NCI-H2081 (cell line): ENCODE measurements at places on chromosomes 6 and 20.

GRCh38 chr6:33429750-33430052 lies 9.8 kb downstream of the SYNGAP1 start:
- no peak for DNase-seq

- DNase-seq, result no peak
Observed at GRCh38 chr20:29874476-29875202, 1382.8 kb upstream of the DEFB115 start.

DNA sequence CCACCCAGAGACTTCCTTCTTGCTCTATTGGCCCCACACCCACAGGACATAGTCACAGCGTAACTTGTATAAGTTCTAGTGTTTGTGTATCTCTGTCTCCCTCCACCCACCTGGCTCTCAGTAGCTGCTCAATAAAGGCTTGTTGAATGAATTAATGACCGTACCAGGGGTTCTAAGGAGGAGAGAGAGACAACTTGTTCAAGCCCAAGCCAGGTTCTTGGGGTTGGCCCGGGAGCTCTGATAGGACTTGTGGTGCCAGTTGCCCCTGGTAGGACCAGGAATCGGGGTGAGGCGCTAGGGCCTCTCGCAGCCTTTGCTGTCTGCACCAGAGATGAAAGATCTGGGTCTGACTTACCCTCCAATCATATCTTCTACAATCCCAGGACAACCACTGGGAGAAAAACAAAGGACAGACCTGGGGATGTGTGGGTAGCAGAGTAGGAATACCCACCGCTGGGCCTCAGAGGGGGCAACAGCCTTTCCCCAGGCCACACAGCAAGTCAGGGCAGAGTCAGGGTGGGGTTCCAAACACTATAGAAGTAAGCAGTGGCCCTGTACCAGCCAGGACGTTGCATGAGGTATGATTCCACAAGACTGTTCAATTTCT lies 5.3 kb upstream of the TGM2 start:
- DNase-seq, result no peak

GRCh38 chr6:159978291-159979135 lies 9.6 kb downstream of the IGF2R start:
- no peak for DNase-seq

DNA sequence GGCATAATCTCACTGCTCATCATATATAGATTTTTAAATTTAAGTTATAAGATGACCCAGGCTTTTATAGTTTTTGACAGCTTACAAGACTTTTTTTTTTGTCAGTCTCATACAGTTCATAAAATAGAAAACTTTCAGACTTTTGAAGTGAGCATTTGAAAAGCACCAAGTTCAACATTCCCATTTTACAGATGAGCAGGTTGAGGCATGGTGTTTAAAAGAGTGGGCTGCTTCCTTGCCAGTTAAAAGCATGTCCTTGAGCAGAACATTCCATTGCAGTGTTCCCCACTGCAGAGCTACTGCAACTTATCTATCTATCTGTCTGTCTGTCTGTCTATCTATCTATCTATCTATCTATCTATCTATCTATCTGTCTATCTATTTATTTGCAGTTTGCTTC lies 86.8 kb downstream of the GFRA4 start:
- DNase-seq, result no peak

DNA sequence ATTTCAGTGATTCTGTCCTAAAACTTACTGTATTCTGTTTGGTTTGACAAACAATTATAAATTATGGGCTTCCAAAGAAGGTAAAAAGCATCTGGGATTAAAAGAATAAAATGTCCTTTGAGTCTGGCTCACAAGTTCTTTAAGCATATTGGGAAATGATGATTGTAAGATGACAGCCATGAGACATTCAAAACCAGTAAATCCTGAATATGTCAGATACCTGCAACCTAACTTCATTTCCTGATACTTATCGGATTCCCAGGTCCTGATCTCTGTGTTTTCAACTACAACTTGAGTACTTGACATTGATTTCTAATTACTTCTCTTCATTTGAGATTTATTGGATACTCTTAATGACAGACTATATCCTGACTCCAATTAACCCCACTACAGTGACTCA lies 446.6 kb downstream of the GRIK2 start:
- DNase-seq, result no peak

DNA sequence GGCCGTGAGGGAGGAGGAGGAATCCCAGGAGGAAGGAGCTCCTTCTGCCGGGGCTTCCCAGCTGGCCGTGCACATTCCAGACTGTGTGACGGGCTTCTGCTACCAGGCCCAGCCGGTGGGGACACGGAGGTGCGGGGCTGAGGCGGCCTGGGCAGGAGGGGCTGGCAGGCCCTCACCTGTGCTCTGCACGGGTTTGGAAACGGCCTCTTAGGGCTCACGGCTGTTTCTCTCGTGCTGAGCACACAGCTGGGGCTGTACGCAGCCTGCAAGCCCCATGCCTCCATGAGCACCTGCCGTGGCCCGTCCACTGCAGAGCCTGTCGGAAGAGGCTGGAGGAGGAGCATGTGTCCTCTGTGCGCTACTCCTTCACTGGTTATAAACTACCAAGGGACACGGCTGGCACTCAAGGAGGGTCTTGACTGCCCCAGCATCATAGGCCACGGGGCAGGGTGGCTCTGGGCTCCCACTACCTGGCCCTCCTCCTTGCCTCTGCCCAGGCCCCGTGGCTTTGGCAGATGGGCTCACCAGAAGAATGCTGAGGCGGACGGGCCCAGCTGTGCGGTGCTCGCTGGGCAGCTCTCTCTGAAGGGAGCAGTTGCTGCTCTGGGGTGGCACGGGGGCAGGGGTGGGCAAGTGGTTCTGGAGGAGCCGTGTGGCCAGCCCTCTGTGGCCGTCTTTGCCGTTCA lies 15.8 kb downstream of the NPEPL1 start:
- no peak for DNase-seq

DNA sequence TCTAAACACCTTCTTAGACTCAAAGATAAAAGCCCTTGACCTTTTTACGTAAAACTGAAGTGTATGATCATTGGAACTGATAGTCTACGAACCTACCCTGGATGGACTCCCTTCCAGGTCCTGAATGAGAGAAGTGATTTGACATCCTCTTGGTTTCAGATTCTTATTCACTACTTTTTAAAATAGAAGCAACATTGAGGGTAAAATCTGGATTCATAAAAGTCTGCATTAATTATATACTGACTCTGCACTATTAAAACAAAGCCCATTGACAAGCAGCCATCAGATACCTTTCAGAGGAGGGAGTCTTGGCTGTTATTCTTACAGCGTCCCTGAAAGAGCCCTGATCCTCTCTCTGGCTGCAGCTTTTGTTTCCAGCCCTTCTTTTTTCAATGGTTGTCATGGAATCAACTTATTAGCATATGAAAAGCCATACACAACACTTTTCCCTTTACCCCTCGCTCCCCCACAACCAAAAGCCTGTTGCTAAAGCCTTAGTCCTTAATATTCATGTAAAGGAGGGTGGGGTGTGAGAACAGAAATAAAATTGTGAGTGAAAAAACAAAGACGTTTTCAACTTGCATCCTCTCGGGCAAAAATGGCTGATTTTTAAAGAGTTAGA lies 270.0 kb upstream of the MARCKS start:
- no peak for DNase-seq

DNA sequence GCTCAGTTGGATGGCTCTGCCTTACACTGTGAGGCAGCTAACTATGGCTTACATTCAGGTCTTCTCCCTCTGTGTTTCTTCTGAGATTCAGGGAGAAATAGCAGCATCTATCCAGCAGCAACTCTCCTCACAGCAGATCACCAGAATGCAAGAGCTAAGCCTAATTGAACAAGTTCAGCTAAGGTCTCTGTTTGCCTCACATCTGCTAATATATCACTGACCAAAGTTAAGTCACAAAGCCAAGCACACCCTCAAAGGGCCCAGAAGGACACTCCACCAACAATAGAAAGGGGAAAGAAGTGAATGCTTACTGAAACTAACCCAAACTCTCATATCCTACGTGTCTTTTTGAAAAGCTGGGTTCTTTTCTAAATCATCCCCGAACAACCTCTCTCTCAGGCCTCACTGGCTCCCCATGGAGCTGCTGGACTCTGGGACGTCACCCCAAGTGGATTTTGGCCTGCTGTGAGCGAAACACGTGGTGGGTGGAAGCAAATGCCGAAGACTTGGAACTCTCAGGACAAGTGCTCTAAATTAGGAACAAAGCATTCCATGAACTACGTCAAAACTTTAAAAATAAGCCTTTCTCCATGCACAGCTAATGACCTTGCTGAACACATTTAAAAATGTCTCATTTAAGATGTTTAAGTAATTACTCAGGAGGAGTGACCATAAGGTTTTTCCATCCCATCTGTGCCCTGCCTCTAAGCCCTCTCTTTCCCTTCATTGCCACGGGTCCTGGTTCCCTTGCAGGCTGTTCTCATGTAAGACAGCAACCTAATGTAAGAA lies 167.5 kb upstream of the PLCB4 start:
- no peak for DNase-seq

- DNase-seq, result no peak
Observed at GRCh38 chr6:12051861-12052368, 39.8 kb downstream of the HIVEP1 start.

GRCh38 chr6:5726976-5727718 lies 279.6 kb downstream of the NRN1 start:
- DNase-seq, result no peak

- peak; percentile 83 for DNase-seq
Observed at GRCh38 chr6:27177485-27178406, 69.8 kb upstream of the PRSS16 start.

GRCh38 chr6:44100088-44100550 lies 27.1 kb downstream of the MRPL14 start:
- DNase-seq, result no peak

DNA sequence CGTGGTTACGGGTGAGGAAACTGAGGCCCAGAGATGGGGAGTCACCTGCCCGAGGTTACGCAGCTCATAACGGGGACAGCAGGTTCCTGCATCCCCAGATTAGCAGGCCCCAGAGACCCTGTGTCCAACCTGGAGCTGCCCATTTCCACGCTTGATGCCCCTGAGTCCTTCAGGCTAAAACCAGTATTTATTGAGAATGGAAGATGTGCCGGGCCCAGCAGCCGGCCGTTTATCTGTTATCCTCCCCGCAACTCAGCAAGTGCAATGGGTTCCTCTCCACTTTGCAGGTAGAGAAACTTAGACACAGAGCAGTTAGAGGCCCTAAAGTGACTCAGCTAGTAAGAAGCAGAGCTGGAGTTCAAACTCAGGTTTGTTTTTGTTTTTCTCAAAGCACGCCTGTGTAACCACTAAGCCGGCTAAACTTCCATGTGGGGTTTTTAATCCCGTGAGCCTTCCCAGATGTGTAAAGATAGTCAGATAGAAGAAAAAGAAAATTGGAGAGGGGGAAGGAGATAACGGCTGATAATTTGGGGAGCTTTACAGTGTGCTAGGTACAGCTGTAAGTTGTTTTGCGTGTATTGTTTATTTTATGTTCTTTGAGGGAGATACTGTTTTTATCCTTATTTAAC lies 775 bp downstream of the PFDN4 start:
- DNase-seq, result no peak

DNA sequence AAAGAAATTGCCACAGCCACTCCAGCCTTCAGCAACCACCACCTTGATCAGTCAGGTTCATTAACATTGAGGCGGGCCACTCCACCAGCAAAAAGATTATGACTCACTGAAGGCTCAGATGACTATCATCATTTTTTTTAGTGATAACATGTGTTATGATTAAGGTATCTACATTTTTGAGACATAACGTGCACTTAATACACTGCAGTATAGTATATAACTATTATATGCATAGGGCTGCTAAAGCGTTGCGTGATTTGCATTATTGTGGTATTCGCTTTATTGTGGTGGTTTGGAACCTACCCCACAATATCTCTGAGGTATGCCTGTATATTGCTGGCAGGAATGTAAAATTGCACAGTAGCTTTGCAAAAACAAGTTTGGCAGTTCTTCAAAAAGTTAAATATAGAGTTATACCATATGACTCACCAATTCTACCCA lies 6.8 kb upstream of the RIPK1 start:
- no peak for DNase-seq

DNA sequence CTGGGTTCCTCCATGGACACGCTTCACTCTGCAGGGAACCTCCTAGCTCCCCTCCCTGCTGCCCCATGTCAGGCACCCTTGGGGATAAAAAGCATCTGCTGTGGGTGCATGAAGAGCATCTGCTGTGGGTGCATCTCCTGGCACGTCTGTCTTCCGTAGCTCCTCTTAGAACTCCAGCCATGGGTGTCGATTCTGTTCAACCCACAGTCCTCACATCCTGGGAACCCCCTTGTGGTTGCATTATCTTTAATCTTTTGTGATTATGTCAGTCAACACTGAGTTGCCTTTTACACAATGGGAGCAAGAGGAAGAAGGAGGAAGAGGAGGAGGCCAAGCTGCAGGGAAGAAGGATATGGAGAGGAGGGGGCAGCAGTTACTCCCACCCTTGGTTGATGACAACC lies 24.1 kb upstream of the CCR6 start:
- no peak for DNase-seq

GRCh38 chr6:166237617-166238016 lies 70.0 kb upstream of the TBXT start:
- no peak for DNase-seq

- DNase-seq, result no peak
Observed at GRCh38 chr6:20119485-20119884, 92.8 kb downstream of the MBOAT1 start.

GRCh38 chr6:43972913-43973300 lies 154.3 kb downstream of the MRPL14 start:
- no peak for DNase-seq

- no peak for DNase-seq
Observed at GRCh38 chr20:49503176-49503575, 20.7 kb upstream of the KCNB1 start.

DNA sequence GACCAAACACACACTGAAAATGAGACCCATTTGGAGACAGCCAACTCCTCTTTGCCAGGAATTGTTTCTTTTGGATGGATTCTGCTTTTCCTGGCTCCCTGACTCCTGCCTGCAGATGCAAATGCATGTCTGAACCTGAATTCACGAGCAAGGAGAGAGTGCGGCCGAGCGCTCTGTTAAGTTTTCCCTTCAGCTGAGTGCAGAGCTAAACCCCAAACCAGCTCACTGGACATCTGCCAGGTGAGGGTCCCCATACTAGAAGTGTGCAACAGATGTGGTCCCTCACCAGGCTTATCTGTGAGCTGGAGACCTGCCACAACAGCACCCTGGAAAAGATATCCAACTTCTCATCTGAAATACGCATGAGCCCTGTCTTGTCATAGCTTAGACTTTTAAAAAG lies 59.0 kb downstream of the CD164 start:
- DNase-seq, result no peak

- no peak for DNase-seq
Observed at GRCh38 chr20:14383335-14383734, 45.9 kb upstream of the FLRT3 start.

- no peak for DNase-seq
Observed at GRCh38 chr6:20906945-20907344, 372.7 kb downstream of the CDKAL1 start.

DNA sequence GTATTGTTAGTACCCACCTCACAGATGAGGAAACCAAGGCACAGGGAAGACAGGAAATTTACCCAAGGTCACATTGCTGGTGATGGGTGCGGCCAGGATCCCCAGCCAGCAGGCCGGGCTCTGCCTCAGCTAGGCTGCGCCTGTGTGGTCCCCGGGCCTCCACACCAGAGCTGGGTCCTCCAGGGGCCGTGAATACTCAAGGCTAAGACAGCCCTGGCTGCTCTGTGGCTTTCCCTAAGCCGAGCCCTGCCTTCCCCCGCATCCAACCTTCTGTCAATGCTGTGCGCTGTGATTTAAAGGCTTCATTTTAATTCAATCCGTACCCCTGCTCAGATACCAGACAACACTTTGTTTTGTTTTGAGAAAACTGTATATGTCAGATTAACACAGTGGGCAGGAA lies 246.7 kb downstream of the TTLL2 start:
- no peak for DNase-seq

- DNase-seq, result no peak
Observed at GRCh38 chr6:128479048-128479666, 41.2 kb downstream of the PTPRK start.

- DNase-seq, result no peak
Observed at GRCh38 chr6:4543596-4543995, 232.6 kb upstream of the CDYL start.
